NCI-H1105 treated with DMSO at 0.1 percent for 48 hours (cell line): ENCODE measurements at places on chromosomes 12 and 14.

GRCh38 chr14:74392616-74393570 is 33.1 kb downstream of the SYNDIG1L start:
- no peak for DNase-seq

DNA sequence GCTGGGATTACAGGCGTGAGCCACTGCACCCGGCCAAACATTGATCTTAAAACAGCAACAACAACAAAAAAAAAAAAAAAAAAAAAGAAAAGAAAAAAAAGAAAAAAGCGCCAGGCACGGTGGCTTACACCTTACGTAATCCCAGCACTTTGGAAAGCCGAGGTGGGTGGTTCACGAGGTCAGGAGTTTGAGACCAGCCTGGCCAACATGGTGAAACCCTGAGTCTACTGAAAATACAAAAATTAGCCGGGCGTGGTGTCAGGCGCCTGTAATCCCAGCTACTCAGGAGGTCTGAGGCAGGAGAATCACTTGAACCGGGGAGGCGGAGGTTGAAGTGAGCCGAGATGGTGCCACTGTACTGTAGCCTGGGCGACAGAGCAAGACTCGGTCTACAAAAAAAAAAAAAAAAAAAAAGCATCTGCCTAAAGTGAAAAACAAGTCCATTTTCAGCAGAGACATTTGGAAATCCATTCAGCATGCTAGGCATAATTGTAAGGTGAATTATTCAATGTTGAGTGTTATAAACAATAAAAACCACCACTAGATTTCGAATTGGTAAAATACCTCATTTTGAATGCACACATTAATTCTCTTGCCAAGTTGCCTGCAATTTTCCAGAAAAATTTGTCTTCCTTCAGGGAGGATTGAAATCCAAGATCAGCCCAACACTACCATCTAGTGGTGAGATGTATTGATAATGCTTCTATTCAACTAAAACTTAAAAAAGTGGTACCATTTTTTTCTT is 8.0 kb upstream of the CERS5 start:
- peak; percentile 52 for DNase-seq

DNA sequence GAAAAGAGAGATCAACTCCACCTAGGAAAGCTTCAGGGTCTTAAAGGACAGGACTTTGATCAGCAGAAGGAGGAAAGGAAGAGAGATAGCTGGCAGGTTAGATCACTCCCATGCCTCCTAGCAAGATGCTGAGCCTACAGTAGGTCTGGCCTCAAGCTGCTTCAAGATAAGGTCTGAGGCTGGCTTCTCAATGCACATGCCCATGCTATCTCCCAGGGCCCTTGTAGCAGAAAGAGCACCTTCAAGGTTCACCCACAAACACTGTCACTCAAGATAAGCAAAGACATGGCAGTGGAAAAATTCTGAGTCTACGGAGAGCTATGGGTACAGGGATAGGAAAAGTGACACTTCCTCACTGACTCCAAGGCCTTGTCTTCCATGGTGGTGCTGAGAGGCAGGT is 14.3 kb downstream of the REM2 start:
- no peak for DNase-seq

DNA sequence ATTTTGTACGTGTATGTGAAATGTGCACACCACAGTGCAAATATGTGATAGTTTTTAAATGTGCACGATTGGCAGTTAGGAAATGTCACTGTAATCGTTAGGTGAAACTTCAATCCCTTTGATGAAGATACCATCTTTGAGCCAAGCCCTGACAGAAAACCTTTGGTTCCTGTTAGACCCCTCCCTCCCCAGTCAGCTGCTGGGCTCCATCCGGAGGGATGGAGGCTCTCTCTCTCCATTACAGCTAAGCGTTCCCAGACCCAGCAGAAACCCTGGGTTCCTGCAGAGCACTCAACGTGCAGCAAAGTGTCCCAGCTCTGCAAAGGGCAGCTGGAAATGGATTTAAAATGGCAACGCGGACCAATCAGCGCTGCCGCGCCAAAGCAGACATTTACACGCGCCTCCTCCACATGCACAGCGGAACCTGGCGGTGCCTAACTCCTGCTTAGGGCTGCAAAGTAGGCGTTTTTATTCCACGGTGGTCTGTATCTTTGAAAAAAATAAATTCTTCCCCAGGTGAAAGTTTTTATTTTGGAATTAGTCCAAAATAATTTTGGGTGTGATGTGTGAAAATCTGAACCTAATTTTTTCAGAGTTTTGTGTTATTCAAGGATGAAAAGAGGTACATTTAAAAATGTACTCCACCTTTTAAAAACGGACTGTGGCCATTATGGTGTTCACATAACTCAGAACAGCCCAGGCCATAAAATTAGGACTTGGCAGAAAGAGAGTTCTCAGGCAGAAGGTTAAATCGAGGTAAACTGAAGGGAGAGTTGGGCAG is 1.4 kb upstream of the HMGA2 start:
- peak; percentile 15 for DNase-seq

DNA sequence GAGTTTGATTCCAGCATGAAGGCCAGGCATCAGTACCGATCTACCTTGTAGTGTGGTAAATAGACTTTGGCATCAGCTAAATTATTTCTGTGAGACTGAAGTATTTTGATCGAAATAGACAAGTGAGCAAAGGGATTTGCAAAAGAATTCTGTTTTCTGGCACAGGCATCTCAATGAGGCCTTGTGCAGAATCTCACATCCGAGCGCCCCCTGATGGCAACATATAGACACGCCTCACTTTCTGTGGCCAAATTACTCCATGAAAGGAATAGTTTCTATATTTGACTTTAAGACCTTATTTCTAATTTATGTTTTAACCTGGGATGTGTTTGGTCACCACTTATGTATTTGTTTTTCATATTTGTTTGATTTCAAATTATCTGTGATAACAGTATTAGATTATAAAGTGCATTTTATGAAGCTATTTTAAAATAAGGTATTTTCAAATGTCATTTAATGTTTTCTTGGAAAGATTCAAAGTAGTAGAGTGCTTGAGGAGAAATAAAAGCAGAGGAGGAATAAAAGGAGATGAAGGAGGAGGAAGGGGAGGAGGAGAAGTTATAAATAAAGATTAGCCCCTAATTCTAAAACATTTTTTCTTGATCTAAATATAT is 731.9 kb downstream of the NRXN3 start:
- DNase-seq = peak; percentile 33

- DNase-seq = peak; percentile 98
Measured at GRCh38 chr14:55705651-55706364, 125.8 kb downstream of the KTN1 start.

GRCh38 chr12:2180737-2181082 is 127.9 kb downstream of the CACNA1C start:
- DNase-seq = no peak

DNA sequence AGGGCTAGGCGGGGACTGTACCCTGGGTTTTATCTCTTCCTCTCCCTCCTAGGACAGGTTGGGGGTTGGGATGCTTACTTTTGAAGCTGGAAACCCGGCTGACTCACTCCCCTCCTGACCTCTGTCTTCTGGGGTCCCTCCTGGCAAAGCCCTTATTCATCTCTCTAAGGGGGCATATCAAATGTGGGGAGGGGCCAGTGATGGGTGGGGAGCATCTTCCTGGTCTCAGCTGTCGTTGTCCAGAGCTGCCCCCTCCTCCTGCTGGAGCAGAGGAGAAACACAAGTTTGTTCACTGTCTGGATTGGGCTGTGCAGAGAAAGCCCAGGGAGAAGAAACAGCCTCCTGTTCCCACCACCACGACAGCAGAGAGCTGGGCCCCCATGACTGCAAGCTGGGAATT is 85.8 kb downstream of the TNFAIP2 start:
- DNase-seq = no peak

GRCh38 chr12:88518863-88519403 is 61.3 kb downstream of the KITLG start:
- DNase-seq = no peak

DNA sequence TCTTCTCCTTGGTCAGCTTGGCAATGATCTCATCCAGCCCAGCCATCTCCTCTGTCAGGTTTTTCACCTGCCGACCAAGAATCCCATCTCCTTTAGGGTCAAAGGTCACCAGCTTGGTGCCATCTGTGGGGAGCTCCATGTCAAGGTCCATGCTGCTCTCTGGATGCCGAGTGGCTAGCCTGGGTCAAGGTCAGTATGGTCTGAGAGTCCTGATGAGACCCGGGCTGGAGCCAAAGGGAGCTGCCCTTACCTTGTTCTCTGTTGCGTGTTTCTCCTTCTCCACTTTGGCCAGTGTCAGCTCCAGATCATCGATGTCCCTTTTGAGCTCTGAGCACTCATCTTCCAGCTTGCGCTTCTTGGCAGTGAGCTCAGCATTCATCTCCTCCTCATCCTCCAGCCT is 11.8 kb downstream of the MYH7 start:
- DNase-seq = no peak

DNA sequence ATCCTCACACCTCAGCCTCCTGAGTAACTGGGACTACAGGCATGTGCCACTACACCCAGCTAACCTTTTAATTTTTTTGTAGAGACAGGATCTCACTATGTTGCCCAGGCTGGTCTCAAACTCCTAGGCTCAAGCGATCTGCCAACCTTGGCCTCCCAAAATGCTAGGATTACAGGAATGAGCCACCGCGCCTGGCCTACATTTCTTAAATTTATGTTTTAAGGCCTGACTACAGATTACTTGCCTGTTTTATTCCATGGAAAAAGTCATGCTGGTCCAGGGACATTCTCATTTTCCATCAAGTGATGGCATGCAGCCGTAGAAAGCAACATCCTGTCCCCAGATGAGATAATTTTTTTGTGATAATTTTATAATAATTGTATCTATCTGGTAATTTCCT is 6.1 kb downstream of the CD9 start:
- DNase-seq = no peak

DNA sequence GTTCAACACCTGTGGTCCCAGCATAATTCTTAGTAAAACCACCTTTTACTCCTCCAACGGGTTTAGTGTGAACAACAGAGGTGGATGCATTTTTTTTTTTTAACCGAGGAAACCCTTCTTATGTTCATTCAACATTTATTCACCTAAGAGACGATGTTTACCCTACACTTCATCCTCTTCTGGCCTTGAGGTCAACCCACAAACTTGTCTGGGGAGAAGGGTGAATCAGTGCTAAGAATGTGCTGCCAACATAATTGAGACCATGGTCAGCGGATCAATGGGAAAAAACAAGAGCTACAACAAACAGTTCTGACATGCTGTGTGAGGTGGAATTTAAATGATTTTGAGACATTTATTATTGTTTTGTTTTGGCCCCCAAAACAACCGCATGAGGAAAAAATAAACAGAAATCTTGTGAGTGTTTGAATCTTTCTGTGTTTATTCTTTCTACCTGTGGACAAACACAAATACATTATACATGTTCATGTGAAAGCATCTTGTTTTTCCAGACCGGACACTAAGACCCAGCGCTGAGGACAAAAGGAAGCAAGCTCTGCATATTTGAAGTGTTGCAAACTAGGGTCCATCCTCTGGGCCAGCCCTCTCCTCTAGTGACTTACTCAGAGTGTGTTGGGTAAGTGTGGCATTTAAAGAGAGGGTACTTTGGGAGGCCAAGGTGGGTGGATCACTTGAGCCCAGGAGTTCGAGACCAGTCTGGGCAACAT is 5.1 kb upstream of the USP30 start:
- DNase-seq = no peak
